ENCODE measurements at places on chromosomes 3 and 15.

DNA sequence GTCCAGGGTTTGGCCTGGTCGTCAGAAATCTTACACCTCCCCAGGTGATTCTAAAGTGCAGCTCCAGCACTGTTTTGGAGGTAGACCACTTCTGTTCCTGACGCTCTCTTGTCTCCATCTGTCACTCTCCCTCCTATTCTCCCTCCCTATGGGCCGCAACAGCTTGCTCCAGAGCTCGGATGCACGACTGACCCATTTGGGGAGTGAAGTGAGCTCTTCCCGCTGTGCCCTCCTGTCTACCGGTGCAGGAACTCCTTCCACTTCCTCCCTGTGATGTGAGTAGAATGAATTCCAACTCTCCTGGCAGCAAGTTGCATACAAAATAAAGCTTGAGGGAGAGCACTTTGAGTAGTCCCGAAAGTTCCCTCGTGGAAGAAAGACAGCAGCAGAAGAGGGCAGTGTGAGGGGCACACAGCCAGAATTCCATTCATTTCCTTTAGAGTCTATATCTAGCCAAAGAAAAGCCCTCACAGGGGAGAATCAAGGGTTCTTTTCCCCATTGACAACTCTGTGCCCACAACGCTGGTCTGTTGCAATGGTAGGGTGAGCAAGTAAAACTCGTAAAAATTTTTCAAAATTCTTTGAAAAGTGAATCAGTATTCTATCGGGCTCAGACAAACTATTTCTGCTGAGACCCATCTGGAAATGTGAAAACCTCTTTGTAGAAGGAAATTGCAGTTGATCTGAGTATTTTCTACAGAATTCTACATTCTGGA lies 39.9 kb upstream of the BDH1 start:
- no peak for DNase-seq

DNA sequence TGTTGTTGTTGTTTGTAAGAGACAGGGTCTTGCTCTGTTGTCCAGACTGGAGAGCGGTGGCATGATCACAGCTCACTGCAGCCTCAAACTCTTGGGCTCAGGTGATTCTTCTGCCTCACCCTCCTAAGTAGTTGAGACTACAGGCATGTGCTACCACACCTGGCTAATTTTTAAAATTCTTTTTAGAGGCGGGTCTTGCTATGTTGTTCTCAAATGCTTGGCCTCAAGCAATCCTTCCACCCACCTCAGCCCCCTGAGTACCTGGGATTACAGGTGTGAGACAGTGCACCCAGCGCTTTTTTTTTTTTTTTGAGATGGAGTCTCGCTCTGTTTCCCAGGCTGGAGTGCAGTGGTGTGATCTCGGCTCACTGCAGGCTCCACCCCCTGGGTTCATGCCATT lies 46.7 kb downstream of the TMOD3 start:
- no peak for DNase-seq

GRCh38 chr3:8416965-8417364 lies 84.7 kb upstream of the LMCD1 start:
- DNase-seq = no peak

GRCh38 chr3:148246291-148246923 lies 451.3 kb upstream of the AGTR1 start:
- no peak for DNase-seq

Measured in ovary (tissue), 10 donors.